ENCODE measurements at places on chromosomes 2 and 18. TPM values are rescaled to one million over a fixed set of nuclear protein-coding genes. Genes with fewer than 3 reads are reported as not detected.

- H3K4me1 ChIP-seq: no peaks in the 10 kb centered on the region
- no peak overlapping the region for H3K27ac ChIP-seq
- no peak overlapping the region for H3K4me3 ChIP-seq
- no peaks in the 10 kb centered on the region for H3K36me3 ChIP-seq
- no peak for DNase-seq
These were observed 72.9 kb upstream of the ZNF516 start for GRCh38 chr18:76567835-76568445.

- DNase-seq: no peak
- no peaks in the 10 kb centered on the region for H3K36me3 ChIP-seq
These were observed 84.5 kb downstream of the POU3F3 start for GRCh38 chr2:104938231-104938941.

DNA sequence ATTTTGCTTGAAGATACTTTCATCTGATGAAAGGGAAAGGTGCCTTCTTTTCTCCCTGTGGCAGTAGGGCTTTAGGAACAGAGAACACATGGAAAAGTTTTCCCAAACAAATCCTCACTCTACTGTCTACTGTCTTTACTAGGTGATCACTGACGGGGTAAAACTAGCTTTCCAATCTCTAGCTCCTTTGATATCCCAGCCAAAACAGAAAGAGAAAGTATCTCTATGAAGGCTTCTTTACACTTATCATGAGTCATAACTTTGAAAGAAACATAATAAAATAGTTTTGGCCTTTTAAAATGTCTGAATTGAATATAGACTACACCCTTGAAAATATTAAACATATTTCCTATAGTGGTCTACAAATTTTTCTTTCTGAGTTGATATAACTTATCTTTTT lies 214.5 kb downstream of the DSEL start:
- peak overlapping the region; percentile 27 for H3K4me3 ChIP-seq
- peak overlapping the region; percentile 61 for H3K27ac ChIP-seq
- peaks cover 17% of the 10 kb centered on the region for H3K4me1 ChIP-seq
- no peaks in the 10 kb centered on the region for H3K27me3 ChIP-seq
- no peak for DNase-seq
- H3K36me3 ChIP-seq: peaks cover 14% of the 10 kb centered on the region

- DNase-seq: no peak
- peaks cover 45% of the 10 kb centered on the region for H3K27me3 ChIP-seq
These were observed 75.7 kb downstream of the LTBP1 start for GRCh38 chr2:33022395-33022985.

- H3K27ac ChIP-seq: peak overlapping the region; percentile 94
- DNase-seq: no peak
- H3K4me3 ChIP-seq: peak overlapping the region; percentile 70
- H3K27me3 ChIP-seq: no peaks in the 10 kb centered on the region
- peaks cover 53% of the 10 kb centered on the region for H3K4me1 ChIP-seq
- peaks cover 14% of the 10 kb centered on the region for H3K36me3 ChIP-seq
These were observed 47.2 kb downstream of the TET3 start for GRCh38 chr2:74031959-74032287.

Gene CYP26B1
- total RNA-seq: not detected

Gene GTF2A1L
- total RNA-seq: not detected

Gene PARD6G
- 0.41 TPM for total RNA-seq

Measured in activated CD8-positive, alpha-beta memory T cell treated with anti-CD3 and anti-CD28 coated beads, Interleukin-2, amount 10 ng/mL, durations not matched to agents 7 days and 5 days (primary cell).